ENCODE measurements at places on chromosomes 16 and 17.

- no peak for DNase-seq
These were observed 56.6 kb downstream of the BAHCC1 start for GRCh38 chr17:81451823-81452222.

GRCh38 chr17:73706858-73707257, 62.6 kb upstream of the SDK2 start:
- no peak for DNase-seq

DNA sequence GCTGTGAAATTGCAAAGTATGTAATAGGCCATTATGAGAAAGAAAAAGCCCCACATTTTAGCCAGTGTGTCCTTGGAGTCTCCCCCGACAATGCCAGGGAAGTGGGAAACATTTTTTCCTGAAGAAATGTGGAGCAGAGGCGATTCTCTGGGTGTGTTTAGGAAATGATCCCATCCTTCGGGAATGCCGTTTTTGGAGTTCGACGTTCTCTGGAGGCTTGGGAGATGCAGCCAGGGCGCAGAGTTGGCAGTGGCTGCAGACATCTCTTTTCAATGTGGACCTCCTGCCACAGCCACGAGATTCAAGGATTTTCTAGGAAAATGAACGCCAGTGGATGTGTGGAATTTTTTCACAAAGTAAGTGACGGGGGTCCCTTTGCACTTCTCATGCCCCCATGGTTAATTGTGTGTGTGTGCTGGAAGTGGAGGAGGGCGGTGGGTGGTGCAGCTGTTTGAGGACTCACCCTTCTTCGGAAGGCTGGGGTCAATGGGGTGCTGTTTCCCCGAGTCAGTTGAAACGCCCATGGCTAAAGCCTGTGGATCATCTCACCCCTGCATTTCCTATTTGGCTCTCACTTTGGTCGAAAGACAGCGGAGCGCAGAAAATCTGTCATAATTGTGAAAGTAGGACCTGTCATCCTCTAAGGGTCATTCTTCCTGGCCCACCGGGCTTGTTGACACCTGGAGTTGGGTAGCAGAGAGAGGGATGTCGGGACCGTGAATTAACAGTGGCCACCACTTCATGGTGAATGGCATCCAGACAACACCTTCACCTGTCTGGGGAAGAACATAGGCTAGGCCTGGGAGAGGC, 73.2 kb downstream of the CMIP start:
- no peak for DNase-seq

DNA sequence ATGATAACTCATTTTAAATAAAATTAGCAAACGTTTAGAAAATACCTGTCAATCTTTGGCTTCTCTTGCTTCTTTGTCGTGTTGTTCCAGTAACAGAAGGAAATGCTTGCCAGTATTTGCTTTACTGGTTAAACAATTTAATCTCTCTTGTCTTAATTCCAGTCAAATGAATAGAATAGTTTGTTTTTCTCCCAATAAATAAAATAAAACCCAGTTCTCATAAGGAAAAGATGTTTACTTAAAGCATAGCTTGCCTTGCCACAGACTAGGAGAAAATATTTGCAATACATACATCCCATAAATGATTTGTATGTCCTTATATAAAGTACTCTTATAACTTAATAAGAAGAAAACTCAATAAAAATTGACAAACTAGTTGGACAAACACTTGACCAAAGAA, 43.9 kb upstream of the TEKT3 start:
- no peak for DNase-seq

- DNase-seq = no peak
These were observed 142.5 kb downstream of the PARN start for GRCh38 chr16:14487579-14487978.

DNA sequence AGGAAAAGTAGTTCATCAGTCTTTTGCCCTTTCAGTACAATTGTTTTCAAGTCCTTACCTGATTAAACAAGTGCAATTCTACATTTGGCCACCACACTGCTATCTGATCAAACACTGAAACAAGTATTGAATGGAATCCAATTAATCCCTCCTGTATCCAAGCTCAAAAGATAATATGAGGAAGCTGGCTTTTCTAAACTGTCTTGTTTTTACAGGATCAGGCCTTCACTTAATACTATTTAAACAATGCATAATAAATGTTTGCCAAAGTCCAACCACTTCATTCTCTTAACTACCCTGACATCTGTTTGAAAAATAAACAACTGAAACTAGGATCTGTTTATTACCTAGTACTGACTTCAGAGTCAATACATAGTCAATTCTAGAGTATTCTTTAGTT, 131.6 kb downstream of the MRTFB start:
- DNase-seq = peak; percentile 44

- no peak for DNase-seq
These were observed 680.8 kb upstream of the CDH8 start for GRCh38 chr16:62717026-62717425.

GRCh38 chr17:82200743-82201497, 11.7 kb downstream of the CCDC57 start:
- DNase-seq = no peak

DNA sequence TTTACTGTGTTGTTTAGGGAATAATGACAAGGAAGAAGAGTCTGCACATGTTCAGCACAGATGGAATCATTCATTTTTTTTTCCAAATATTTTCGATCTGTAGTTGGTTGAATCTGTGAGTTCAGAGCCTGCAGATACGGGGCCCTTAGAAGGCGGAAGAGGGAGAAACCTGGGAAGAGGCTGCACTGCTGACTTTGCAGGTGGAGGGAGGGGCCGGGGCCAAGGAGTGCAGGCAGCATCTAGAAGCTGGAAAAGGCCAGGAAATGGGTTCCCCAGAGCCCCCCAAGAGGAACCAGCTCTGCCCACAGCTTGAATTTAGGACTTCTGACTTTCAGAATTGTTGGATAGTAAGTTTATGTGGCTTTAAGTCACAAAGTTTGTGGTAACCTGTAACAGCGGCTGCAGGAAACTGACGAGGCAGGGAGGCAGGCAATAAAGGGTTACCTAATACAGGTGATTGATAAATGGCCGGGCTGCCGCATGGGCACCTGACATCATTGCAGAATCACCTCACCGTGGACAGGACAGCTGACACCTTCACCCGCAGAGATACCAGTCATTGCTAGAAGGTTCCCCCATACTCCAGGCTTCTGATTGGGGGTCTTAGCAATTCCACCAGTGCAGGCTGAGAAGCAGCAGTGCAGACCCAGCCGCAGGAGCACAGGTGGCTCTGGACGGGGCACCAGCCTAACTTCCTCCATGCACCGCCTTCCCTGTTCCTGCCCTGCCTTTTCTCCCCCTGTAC, 181.3 kb downstream of the IRF8 start:
- DNase-seq = no peak

DNA sequence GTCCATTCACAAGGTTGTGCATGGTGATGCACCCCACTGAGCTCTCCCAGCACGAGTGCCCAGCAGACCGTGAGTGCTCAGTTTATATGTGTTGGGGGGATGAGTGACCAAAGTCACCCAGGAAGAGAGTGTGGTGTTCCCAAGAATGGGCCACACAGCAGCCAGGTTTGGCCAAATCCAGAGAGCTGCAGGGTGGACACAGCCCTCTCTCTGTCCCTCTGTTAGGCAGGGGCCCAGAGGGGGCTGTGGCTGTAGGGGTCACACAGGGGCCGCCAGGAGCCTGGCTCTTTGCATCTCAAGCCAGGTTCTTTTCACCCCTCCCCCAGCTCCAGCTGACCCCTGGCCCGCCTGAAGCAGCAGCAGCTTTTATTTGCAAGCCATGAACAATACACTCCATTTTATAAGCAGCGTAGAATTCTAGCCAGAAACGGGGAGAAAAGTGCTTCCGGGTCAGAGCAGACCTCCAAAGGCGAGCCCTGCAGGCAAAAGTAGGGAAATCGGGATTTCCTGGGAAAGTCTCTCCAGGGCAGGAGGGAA, 13.3 kb downstream of the COTL1 start:
- DNase-seq = no peak

DNA sequence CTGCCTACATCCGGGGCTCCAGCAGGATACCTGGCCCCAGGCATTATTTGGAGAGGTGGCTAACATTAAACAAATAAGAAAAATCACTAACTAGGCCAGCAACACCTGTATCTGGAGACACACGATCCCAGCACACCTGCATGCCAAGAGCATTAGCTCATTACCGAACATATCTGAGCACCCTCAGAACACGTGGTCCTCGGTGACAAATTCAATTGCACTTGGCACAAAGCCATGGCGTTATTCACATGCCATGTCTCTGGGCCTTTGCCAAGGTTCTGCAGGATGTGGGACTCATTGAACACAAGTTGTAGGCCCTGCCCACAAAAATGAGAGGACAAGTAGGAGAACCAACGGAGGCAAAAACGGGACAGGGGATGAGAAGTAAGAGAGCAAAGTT, 552.3 kb downstream of the TOX3 start:
- peak; percentile 100 for DNase-seq

Data from bronchial epithelial cell (primary cell).